Uterine smooth muscle cell (primary cell): ENCODE measurements at places on chromosomes 12 and 14. TPM values are rescaled to one million over a fixed set of nuclear protein-coding genes. Genes with fewer than 3 reads are reported as not detected.

The KLHL33 gene
- total RNA-seq = 0.11 and 0.12 TPM in 2 replicates

The CMKLR1 gene
- total RNA-seq = not detected in 2 replicates

The FITM1 gene
- 0.37 TPM in 1 of 2 replicates, not detected in the other for total RNA-seq

The FCF1 gene
- 33.2 and 44.9 TPM in 2 replicates for total RNA-seq

The TAS2R30 gene
- total RNA-seq = 6.5 and 9.1 TPM in 2 replicates

The AICDA gene
- not detected in 2 replicates for total RNA-seq

The DAD1 gene
- total RNA-seq = 205 and 233 TPM in 2 replicates

The ADAM20 gene
- total RNA-seq = 1.00 and 1.1 TPM in 2 replicates

The PYGL gene
- total RNA-seq = 85.3 and 114 TPM in 2 replicates

The METTL25 gene
- total RNA-seq = 5.2 and 5.5 TPM in 2 replicates

The MYH7 gene
- not detected in 2 replicates for total RNA-seq

The KRT75 gene
- total RNA-seq = not detected in 2 replicates

The OR6C2 gene
- not detected in 2 replicates for total RNA-seq

The CLEC1B gene
- not detected in 2 replicates for total RNA-seq

The SOAT2 gene
- 0.33 TPM in 1 of 2 replicates, not detected in the other for total RNA-seq

The GALNT8 gene
- total RNA-seq = under 0.01 and 0.12 TPM in 2 replicates

The HOXC13 gene
- total RNA-seq = not detected in 2 replicates

The STRAP gene
- total RNA-seq = 75.6 and 107 TPM in 2 replicates

The SLC10A1 gene
- not detected in 2 replicates for total RNA-seq

The OTUB2 gene
- total RNA-seq = 1.00 and 2.4 TPM in 2 replicates

The HELB gene
- total RNA-seq = 4.6 and 4.9 TPM in 2 replicates

The GLIPR1L1 gene
- total RNA-seq = not detected in 2 replicates

The OR10AD1 gene
- not detected in 2 replicates for total RNA-seq

The TAS2R46 gene
- 2.6 and 4.8 TPM in 2 replicates for total RNA-seq

The RNFT2 gene
- total RNA-seq = 5.4 and 5.9 TPM in 2 replicates

The SERPINA5 gene
- total RNA-seq = not detected in 2 replicates

The GALC gene
- 17.9 and 23.9 TPM in 2 replicates for total RNA-seq

The C12orf42 gene
- total RNA-seq = not detected in 2 replicates

The KRT78 gene
- not detected in 2 replicates for total RNA-seq

The FOXN4 gene
- not detected in 2 replicates for total RNA-seq

The HOXC10 gene
- total RNA-seq = not detected in 2 replicates

The CARMIL3 gene
- total RNA-seq = under 0.01 and 0.12 TPM in 2 replicates

The SLC6A15 gene
- 47.1 and 78.4 TPM in 2 replicates for total RNA-seq

The TMEM30B gene
- total RNA-seq = 0.11 and 0.12 TPM in 2 replicates

The KRT72 gene
- total RNA-seq = not detected in 2 replicates

The CHMP4A gene
- 32.7 and 38.6 TPM in 2 replicates for total RNA-seq

The AQP6 gene
- 0.12 TPM in 1 of 2 replicates, not detected in the other for total RNA-seq

The CLEC4D gene
- total RNA-seq = not detected in 2 replicates

The PTPRQ gene
- 0.50 and 0.66 TPM in 2 replicates for total RNA-seq

The MYF6 gene
- total RNA-seq = 0.11 TPM in 1 of 2 replicates, not detected in the other

The KRT3 gene
- total RNA-seq = not detected in 2 replicates

The USP44 gene
- 3.4 and 3.7 TPM in 2 replicates for total RNA-seq

The NYNRIN gene
- total RNA-seq = 9.1 and 13.2 TPM in 2 replicates

The ASCL1 gene
- not detected in 2 replicates for total RNA-seq

The KCNH3 gene
- under 0.01 TPM in 1 of 2 replicates, not detected in the other for total RNA-seq

The SMCO2 gene
- 0.12 and 0.22 TPM in 2 replicates for total RNA-seq

The WNT1 gene
- total RNA-seq = not detected in 2 replicates

The HNRNPA1 gene
- total RNA-seq = 453 and 704 TPM in 2 replicates

The CCDC198 gene
- total RNA-seq = not detected in 2 replicates
